HFFc6 (cell line): ENCODE measurements at places on chromosomes 7 and 10.

- no peaks in the 10 kb centered on the region for H3K27me3 ChIP-seq
- no peak overlapping the region for H3K4me3 ChIP-seq
- H3K4me1 ChIP-seq = no peaks in the 10 kb centered on the region
- DNase-seq = no peak
Observed at GRCh38 chr7:132895231-132895630, 186.7 kb downstream of the CHCHD3 start.

DNA sequence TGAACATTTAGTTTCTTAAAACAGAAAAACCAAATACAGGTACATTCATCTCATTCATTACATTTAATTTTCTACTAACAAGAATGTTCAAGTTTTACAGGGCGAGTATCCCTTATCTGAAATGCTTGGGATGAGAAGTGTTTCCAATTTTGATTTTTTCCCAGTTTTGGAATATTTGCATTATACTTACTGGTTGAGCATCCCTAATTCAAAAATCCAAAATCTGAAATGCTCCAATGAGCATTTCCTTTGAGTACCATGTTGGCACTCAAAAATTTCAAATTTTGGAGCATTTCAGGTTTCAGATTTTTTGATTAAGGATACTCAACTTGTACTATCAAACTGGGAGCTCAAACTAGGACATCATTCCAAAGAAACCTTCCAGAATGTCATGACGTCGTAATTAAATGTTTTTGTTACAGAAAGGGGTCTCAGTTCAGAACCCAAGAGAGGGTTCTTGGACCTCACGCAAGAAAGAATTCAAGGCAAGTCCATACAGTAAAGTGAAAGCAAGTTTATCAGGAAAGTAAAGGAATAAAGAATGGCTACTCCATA is 90.8 kb upstream of the PIK3CG start:
- H3K36me3 ChIP-seq = peaks cover 9% of the 10 kb centered on the region
- H3K27ac ChIP-seq = peak overlapping the region; percentile 99
- peaks cover 93% of the 10 kb centered on the region for H3K4me1 ChIP-seq
- peak overlapping the region; percentile 43 for H3K4me3 ChIP-seq

GRCh38 chr10:7320072-7320471 is 90.8 kb downstream of the SFMBT2 start:
- H3K27ac ChIP-seq = no peak overlapping the region
- DNase-seq = no peak
- H3K4me3 ChIP-seq = no peak overlapping the region
- peaks cover 1% of the 10 kb centered on the region for H3K27me3 ChIP-seq

DNA sequence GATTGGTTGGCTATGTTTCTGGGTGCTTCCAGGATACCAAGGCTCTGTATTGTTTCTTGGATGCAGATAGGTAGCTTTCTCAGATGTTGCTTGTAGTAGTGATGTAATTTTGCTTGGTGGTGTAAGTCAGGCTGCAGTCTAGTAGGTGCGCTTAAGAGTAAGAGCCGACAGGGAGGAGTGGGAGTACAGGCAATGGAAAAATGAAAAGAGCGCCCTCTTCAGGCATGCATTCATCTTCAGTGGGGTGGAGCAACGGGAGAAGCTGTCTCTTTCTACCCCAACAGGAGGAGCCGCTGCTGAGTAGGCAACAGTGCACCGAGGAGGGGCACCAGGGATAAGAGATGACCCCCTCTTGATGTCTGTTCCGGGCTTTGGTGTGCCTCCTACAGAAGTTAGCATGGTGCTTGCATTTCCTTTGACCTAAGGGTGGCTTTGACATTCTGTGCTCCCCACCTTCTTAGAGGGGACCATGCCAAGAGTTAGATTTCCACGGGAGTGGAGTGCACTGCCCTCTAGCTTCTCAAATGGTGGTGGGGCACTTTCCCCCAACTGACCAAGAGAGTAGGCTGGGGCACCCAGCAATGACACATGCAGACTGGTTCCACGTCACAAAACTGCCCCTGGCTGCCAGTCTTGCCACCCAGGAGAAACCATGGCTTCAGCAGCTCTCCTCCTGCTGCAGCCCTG is 56.1 kb downstream of the ZNF783 start:
- no peak for DNase-seq
- H3K4me1 ChIP-seq = peaks cover 27% of the 10 kb centered on the region
- H3K36me3 ChIP-seq = no peaks in the 10 kb centered on the region

- H3K36me3 ChIP-seq = no peaks in the 10 kb centered on the region
- no peak overlapping the region for H3K4me3 ChIP-seq
- H3K27ac ChIP-seq = no peak overlapping the region
- no peaks in the 10 kb centered on the region; the same call in 1 of the 2 replicates for H3K27me3 ChIP-seq
- H3K4me1 ChIP-seq = no peaks in the 10 kb centered on the region
Observed at GRCh38 chr7:142033154-142033553, 37.5 kb downstream of the MGAM start.

DNA sequence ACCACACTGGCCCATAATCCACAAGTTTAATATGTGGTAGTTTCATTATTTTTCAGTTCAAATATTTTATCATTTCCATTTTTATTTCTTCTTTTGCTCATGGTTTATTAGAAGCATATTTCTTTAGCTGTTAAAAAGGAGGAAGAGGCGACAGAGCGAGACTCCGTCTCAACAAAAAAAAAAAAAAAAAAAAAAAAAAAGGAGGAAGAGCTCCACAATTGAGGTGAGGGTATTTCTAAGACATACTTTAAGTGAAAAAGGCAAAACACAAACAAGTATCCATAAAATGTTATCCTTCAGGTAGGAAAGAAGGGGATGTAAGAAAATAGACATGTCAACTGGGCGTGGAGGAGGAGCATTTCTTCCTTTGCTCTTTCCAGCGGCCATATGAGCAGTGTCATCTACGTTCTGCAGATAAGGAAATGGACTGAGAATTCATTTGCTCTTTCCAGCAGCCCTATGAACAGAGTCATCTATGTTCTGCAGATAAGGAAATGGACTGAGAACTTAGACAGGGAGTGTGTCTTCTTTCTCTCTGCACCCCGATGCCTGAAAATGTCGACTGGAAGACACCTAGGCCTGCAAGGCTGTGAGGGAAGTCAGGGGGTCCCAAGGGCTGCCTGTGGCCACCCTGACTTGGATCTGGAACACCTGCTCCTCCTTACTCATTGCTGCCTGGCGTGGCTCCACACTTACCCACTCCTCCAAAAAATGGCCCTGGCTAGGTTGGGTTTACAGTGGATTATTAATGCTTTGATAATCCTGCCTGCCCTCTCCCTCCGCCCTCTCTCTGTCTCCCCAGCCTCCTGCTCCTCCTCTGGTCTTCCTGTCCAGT is 18.9 kb upstream of the RAMP3 start:
- DNase-seq = peak; percentile 10
- peaks cover 13% of the 10 kb centered on the region for H3K27me3 ChIP-seq
- no peaks in the 10 kb centered on the region for H3K36me3 ChIP-seq
- H3K4me1 ChIP-seq = peaks cover 10% of the 10 kb centered on the region
- no peak overlapping the region; the same call in 1 of the 2 replicates for H3K4me3 ChIP-seq

DNA sequence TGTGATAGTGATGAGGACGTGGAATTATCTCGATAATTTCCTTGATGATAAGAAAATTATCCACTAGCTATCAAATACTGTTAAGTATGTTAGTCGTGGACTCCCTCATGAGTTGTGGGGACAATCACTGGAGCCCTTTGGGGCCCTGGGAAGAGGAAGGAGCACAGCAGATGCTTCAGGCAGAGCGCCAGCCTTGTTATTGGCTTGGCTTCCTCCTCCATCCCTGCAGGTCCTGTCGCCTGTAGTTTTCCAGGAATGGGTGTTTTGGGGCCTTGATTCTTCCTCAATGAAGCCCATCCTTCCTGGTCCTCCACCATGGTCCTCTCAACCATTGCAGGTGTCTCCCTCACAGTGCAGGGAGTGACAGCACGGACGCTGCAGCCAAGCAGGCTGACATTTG is 32.5 kb upstream of the ZNF32 start:
- H3K36me3 ChIP-seq = peaks cover 10% of the 10 kb centered on the region
- peaks cover 28% of the 10 kb centered on the region for H3K4me1 ChIP-seq
- no peaks in the 10 kb centered on the region for H3K27me3 ChIP-seq

- no peaks in the 10 kb centered on the region; the same call in 1 of the 2 replicates for H3K4me1 ChIP-seq
- no peak overlapping the region for H3K4me3 ChIP-seq
- H3K27ac ChIP-seq = no peak overlapping the region
- peaks cover 60% of the 10 kb centered on the region for H3K27me3 ChIP-seq
Observed at GRCh38 chr7:157461573-157462418, 125.0 kb downstream of the DNAJB6 start.

- H3K4me3 ChIP-seq = no peak overlapping the region
- peaks cover 16% of the 10 kb centered on the region for H3K27me3 ChIP-seq
- no peaks in the 10 kb centered on the region for H3K36me3 ChIP-seq
- H3K27ac ChIP-seq = no peak overlapping the region
Observed at GRCh38 chr7:148914208-148914777, 30.2 kb upstream of the EZH2 start.
